ENCODE measurements at places on chromosomes 2 and 18.

DNA sequence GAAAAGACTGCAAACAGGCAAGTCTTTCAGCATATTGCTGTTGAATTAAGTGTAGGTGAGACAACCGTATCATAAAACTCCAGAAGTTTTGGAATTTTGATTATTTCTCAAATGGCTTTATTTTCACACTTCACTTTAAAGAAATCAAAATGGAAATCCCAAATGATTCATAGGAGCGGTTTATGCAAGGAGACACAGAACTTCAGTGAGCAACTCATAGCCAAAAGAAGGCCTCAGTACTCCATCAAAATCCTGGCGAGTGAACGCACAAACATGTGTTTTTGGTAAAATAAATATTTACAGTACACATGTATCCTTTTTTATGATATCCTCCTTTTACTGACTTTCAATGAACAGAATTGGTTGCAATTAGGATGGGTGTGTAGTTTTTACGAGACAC lies 140.4 kb upstream of the APCDD1 start:
- H3K27me3 ChIP-seq = no peaks in the 10 kb centered on the region
- DNase-seq = no peak
- no peak overlapping the region for H3K4me3 ChIP-seq
- no peaks in the 10 kb centered on the region for H3K36me3 ChIP-seq

- H3K27ac ChIP-seq = no peak overlapping the region
- H3K4me1 ChIP-seq = no peaks in the 10 kb centered on the region
- H3K36me3 ChIP-seq = no peaks in the 10 kb centered on the region
- DNase-seq = no peak
- peaks cover 17% of the 10 kb centered on the region for H3K27me3 ChIP-seq
Measured at GRCh38 chr2:156321243-156321904, 11.1 kb downstream of the NR4A2 start.

GRCh38 chr18:56727399-56727798 lies 76.2 kb downstream of the WDR7 start:
- no peak overlapping the region for H3K27ac ChIP-seq
- no peak overlapping the region for H3K4me3 ChIP-seq
- no peak for DNase-seq
- H3K27me3 ChIP-seq = no peaks in the 10 kb centered on the region
- H3K4me1 ChIP-seq = no peaks in the 10 kb centered on the region
- no peaks in the 10 kb centered on the region for H3K36me3 ChIP-seq

- no peak for DNase-seq
- H3K4me3 ChIP-seq = no peak overlapping the region
- no peak overlapping the region for H3K27ac ChIP-seq
- no peaks in the 10 kb centered on the region for H3K4me1 ChIP-seq
- H3K27me3 ChIP-seq = no peaks in the 10 kb centered on the region
Measured at GRCh38 chr2:179180242-179180641, 84.4 kb downstream of the SESTD1 start.

GRCh38 chr2:8622924-8623465 lies 58.9 kb upstream of the ID2 start:
- no peaks in the 10 kb centered on the region for H3K27me3 ChIP-seq
- no peak for DNase-seq
- no peaks in the 10 kb centered on the region for H3K4me1 ChIP-seq
- H3K27ac ChIP-seq = no peak overlapping the region

- H3K4me3 ChIP-seq = no peak overlapping the region
- H3K27ac ChIP-seq = no peak overlapping the region
- H3K4me1 ChIP-seq = no peaks in the 10 kb centered on the region
Measured at GRCh38 chr18:26963292-26963691, 97.8 kb upstream of the AQP4 start.

All from RWPE2 (cell line).